ENCODE measurements at places on chromosomes 2 and 18.

- DNase-seq = no peak
Observed at GRCh38 chr2:11562476-11562875, 28.6 kb downstream of the GREB1 start.

DNA sequence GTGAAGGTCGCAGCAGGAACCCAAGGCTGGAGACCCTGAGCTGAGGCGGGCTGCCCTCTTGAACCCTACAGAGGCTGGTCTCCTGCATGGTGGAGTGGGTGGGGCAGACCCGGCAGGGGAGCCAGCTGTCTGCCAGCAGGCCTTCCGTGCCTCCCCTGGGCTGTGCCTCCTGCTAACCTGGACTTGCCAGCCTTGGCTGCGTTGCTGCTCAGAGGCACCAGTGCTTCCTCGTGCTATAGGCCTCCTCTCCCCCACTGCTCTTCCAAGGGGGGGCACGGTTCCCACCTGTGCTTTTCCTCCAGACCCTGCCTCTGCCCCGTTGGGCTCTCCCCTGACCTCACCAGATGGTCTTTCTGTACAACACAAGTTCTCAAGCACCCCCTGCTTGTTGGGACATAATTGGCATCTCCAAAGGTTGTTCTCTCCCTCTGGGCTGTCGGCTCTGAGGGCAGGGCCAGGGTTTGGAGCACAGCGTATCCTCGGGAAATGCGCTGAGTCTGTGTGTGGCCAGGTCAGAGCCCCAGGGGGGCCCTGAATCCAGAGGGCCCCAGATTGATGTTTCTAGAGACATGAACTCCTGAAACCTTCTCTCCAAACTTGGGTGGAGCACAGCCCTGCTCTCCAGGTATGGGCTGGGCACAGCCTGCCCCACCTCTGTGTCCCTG, 6.7 kb downstream of the ARHGEF4 start:
- no peak for DNase-seq

DNA sequence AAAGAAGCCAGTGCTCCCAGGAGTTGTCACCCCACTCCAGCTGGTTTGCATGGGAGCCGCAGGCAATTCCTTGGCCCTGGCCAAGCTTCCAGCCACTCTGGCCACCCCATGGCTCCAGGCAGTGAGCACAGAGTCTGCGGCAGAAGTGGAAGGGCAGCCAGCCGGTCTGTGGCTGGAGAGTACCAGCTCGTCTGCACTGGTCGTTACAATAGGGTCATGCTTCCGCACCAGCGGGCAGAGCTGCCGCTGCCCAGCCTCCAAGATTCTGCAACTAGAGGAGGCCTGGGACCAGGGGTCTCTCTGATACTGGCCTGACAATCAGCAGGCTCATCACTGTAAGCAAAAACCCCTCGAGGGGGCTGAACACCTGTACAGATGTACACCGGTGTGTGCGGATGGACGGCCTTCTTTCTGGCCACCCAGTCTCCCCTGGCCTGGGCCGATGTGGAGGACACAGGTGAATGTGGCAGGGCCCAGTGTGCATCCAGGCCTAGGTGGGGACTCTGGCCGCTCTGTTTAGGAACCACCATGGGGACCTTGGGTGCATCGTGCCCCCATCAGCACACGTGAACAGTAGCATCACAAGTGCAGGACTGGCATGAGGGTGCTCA, 51.9 kb upstream of the ODC1 start:
- no peak for DNase-seq

- no peak for DNase-seq
Observed at GRCh38 chr18:23882616-23883276, 131.8 kb upstream of the TTC39C start.

DNA sequence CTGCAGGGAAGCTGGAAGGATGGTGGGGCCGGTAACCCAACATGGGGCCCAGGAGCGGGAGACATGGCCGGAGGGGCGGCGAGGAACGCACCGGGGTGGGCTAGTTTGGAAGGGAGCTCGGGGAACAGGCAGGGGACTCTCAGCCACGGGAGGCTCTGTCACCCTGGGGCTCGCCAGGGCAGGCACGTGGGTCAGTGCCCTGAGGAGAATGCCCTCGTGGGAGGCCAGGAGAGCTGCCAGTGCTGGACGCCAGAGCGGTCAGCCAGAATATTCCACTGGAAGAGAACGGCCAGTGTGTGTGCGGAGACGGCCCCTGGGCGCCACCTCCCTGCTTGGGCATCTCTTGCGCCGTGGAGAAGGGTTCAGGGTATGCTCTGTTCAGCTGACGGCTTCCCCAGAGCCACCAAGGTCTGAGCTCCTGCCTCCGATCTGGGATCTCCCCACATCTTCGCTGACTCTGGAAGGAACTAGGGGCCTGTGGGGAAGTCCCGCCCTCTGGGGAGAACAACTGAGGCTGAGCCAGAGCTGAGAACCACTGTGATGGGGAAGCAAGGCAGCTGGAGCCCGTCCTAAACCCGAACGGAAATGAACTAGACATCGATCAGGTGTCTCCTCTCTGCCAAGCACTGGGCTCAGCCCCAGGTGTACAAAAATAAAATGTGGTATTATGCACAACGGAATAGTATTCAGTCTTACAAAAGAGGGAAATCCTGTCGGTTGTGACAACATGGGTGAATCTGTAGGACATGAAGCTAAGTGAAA, 49.3 kb downstream of the TNP1 start:
- DNase-seq = no peak

DNA sequence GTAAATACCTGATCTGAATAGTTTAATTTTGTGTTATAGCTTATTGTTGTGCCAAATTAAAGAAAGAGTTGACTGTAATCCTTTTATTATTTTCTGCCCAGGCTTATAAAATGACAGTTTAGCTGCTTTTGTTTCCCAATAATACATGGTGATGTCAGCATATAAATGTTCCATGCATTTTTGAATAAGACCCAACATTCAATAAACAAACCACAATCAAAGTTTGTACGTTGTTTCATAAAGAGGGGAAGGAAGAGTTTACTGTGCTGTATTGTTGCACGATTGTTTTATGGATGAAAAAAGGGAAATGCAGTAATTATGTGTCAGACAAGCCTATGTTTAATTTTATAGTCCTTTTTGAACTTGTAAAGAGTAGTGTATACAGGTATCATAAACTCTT, 177.2 kb upstream of the SCN7A start:
- DNase-seq = no peak

GRCh38 chr2:221501210-221501882, 70.8 kb downstream of the EPHA4 start:
- no peak for DNase-seq

- no peak for DNase-seq
Observed at GRCh38 chr2:60492548-60492947, 60.9 kb downstream of the BCL11A start.

GRCh38 chr2:216133397-216133796, 24.2 kb downstream of the XRCC5 start:
- DNase-seq = no peak

DNA sequence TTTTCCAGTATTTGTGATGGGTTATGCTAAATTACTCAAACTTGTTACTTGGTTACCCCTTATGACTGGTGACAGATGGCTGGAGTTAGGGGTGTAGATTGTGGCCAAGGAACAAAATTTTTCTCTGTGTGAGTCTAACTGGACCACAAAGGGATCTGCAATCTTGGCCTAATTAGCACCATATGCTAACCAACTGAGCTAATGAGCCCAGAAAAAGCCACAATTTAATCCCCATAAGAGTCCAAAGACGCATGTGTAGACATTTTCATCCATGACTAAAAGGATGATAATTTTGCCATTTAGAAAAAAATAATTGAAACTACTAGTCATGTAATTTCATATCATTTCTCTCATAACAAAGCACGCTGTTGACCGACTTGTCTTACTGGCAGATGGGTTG, 151.2 kb downstream of the ABCA12 start:
- DNase-seq = no peak

DNA sequence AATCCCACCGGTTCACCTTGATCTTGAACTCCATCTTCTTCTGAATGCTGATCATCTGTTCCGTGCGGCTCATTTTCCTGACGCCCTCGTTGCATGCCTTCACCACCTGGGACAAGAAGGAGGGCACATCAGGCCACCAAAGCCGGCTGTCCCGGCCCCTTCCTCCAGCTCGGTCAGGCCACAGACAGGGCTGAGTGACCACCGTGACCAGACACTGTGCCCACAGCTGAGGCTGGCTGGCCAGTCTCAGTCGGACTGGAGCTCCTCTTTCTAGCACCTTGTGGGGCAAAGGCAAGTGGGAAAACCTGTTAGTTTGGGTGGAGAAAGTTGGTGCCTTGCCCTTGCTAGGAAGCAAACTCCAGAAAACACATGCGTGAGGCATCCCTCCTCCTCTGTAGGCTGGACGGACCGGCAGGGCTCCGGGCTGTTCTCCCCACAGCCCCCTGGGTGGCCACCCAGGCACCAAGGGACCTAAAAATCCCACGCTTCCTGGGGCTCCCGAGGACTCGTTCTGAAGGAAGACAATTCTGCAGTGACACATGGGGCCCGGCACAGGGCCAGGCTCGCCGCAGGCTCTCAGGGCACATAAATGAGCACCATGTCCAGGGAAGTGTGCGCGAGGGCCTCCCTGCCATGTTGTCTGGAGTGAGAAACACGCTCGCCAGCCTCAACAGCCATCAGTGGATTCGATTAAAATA, 15.3 kb downstream of the SNORC start:
- no peak for DNase-seq

DNA sequence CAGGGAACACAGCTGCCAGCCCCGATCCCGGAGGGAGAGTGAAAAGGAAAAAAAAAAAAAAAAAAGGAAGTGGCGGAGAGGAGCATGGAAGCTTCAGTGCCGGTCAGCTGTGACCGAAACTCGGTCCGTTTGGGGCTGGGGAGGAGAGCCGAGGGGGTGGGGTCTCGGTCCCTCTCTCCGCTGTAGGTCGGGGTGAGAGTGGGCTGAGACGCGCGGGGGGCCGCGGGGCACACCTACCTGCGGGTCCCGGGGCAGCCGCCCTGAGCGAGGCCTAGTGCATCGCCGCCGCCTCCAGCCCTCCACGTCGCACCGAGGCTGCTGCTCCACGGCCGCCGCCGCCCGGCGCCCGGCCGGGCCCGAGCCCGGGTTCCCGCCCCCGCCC, 536 bp downstream of the VPS54 start:
- DNase-seq = no peak

GRCh38 chr2:205511221-205511620, 171.1 kb upstream of the NRP2 start:
- no peak for DNase-seq

DNA sequence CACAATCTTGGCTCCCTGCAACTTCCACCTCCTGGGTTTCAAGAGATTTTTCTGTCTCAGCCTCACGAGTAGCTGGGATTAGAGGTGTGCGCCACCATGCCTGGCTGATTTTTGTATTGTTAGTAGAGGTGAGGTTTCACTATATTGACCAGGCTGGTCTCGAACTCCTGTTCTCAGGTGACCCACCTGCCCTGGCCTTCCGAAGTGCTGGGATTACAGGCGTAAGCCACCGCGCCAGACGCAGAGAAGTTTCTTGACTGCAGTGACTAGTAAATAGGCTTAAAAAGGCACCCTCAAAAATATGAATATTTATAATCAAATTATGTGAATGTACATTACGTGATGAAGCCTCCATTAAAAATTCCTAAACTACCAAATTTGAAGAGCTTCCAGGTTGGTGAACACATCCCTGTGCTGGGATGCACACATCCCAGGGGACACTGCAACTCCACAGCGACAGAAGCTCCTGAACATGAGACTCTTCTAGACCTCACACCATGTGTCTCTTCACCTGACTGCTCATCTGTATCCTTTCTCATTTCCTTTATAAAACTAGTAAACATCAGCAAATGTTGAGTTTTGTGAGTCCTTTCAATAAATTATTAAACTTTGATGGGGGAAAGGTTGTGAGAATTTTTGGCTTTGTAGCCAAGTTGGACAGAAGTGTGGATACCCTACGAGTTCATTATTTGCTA, 203.3 kb upstream of the SPOPL start:
- DNase-seq = no peak
